ENCODE measurements at places on chromosomes 2 and 18.

DNA sequence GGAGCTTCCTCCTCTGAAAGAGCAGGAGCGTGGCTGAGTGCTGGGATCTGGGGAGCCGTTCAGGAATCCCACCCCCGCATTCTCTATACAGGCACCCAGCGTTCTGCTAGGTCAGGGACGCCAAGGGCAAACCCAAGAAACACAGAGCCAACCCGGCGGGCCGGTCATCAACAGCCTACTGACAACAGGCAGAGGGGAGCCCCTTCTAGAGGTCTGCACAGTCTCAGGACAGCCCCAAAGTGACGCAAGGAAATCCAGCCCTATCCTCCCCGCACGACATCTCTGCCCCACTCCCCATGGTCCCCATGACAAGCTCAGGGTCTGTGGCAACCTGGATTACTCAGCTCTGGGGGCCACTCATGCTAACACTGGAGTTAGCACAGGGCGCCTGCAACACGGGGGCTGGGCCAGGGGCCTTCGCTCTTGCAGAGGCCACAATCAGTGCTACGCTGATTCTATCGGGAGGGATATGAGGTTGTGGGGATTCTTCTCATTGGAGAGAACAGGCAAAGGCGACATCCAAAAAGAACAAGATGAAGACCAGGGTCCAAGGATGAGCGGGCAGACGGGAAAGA is 81.6 kb downstream of the PXDN start:
- no peak for DNase-seq

DNA sequence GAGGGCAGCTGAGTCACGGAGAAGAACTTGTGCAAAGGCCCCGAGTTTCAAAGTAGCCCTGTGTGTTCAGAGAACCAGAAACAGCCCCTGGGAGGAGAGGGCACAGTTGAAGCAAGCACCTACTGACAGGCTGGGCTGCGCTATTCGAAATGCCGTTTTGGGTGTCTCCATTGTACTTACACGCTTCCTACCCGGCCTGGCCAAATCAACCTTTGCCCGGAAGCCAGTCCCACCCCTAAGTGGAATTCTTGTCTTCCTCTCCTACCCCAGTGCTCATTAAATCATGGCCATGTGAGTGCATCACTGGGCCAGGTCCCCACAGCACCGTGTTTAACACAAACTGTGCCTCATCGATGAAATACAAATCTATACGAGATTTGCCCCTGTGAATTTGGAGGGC is 6.0 kb downstream of the DIPK1C start:
- DNase-seq, result no peak

DNA sequence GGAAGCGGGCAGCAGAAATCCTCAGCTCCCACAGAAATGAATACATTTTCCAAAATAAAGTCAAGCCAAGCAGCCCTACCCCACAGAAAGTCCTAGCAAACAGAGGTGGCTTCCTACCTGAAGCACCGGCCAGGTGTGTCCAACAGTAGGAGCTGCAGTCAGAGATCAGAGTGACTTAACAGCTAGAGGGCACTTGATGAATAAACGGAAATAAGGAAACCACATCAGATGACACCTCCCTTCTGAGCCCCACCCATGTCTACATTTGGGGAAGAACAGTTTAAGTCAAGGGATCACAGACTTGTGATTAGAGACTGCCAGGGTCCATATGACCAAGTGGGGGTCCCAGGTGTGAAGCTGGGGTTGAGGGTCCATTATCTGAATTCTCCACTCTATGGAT is at the start of gene CXCR1:
Gene CXCR1 (minus strand): TSS at position 172 of the 400 bp plus-strand sequence. CDS start 1,751 bp downstream, outside the sequence.
- no peak for DNase-seq

DNA sequence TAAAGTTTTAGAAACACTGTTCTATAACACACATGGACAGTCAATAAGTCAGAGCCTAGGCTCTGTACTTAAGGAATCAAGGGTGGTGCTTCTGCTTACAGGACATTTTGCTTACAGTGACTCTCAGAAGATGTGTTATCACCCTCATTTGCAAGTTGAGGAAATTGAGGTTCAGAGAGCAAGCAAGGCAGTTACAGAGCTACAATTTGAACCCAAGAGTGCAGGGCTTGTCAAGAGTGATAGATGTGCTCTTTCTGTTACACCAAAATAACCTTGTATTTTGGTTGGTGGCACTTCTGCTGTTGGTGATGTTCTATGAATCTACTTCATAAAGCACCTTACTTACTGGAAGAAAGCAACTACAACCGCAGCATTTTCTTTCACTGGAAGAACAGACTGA is 170.2 kb downstream of the THADA start:
- DNase-seq, result no peak

DNA sequence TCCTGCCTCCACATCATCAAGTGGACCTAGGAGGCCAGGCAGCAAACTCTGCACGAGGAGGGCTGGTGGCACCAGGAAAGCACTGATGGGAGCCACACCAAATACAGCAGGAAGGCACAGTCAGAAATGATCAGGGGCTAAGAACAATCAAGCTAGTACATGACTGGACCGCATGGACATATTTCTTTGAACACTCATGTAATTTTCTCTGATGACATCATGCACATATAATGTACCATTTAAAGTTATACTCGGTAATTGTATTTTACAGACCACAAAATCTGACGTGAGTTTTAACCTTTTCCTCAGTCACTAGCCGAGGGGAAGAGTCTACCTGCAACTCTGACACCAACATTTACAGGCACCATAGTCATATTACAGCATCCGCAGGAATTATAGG is 76.7 kb downstream of the XDH start:
- peak; percentile 43 for DNase-seq

Data from cardiac fibroblast (primary cell).